Stimulated activated naive CD8-positive, alpha-beta T cell treated with anti-CD3 and anti-CD28 coated beads, Interleukin-15, Interleukin-2, amounts not matched to agents 100 U/mL and 50 U/mL, for 24 hours (primary cell): ENCODE measurements at places on chromosomes 3 and 15.

GRCh38 chr3:47854267-47854666, 51.3 kb downstream of the DHX30 start:
- no peak for DNase-seq

DNA sequence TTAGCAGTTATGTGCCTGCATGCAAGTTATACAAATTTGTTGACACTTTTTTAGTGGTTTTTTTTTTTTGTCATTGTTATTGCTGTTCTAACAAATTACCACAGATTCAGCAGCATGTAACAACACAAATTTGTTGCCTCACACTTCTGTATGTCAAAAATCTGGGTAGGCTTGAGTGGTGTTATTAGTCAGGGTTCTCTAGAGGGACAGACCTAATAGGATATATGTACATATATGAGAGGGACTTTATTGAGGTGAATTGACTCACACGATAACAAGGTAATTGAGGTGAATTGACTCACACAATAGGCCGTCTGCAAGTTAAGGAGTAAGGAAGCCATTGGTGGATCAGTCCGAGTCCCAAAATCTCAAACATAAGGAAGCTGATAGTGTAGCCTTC, 15.0 kb upstream of the PLSCR1 start:
- DNase-seq, result no peak

DNA sequence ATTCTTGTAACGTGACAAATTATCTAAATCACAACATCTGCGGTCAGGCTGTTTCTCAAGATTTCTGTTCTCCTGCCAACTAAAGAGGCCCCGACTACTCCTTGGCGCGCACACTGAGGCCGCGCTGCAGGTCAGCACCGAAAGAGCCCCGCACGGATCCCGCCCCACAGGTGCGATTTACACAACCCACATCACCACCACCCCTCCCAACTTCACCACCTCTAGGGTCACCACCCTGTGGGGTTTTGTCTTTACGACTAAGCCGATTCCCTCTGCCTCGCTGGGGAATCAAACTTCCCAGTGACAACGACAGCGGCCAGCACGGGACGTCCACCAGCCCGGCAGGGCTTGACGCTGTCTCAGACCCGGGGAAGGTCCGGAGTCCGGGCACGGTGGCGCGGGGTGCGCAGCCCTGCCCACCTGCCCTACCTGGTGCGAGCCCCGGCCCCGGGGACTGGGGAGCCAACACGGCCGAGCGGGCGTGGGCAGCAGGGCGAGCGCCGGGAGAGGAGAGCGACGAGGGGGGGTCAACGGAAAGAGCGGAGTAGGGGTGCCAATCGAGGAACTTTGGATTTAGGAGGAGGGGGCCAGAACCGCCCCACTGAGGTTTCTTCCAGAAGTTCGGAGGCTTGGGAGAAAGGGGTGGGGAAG, 764 bp downstream of the UACA start:
- DNase-seq, result peak; percentile 14

GRCh38 chr3:104526901-104527401, 839.8 kb upstream of the ALCAM start:
- DNase-seq, result no peak

- DNase-seq, result no peak
Observed at GRCh38 chr15:68822818-68823217, 2.1 kb upstream of the ANP32A start.

DNA sequence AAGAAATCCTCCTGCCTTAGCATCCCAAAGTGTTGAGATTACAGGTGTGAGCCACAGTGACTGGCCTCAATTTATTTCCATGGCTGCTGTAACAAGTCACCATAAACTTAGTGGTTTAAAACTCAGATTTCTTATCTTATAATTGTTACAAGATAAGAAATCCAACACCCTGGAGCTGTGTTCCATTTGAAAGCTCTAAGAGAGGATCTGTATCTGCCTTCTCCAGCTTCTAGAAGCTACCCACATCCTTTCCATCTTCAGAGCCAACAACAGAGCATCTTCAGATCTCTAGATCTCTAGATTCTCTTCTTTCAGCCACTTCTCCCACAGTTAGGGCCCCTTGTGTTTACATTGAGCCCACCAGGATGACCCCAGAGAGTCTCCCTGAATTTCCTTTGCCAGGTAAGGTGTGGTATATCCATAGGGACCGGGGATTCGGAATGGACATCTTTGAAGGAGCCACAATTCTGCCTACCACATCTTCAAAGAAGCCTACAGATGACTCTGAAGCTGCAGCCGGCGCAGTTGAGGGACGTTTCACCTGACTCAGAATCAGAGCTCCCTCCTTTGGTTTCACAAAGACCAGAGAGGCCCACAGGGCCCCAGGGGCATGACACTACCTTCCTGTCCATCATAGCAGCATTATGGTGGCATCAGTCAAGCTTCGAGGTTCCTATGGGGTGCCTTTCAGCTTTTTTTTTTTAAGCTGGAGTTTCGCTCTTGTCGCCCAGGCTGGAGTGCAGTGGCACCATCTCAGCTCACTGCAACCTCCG, 87.0 kb upstream of the IGF1R start:
- no peak for DNase-seq

- DNase-seq, result no peak
Observed at GRCh38 chr3:51354731-51355615, 30.1 kb upstream of the MANF start.

GRCh38 chr15:82307714-82308081, 41.6 kb downstream of the GOLGA6L10 start:
- DNase-seq, result no peak

- no peak for DNase-seq
Observed at GRCh38 chr3:61522060-61522459, 39.3 kb upstream of the PTPRG start.

DNA sequence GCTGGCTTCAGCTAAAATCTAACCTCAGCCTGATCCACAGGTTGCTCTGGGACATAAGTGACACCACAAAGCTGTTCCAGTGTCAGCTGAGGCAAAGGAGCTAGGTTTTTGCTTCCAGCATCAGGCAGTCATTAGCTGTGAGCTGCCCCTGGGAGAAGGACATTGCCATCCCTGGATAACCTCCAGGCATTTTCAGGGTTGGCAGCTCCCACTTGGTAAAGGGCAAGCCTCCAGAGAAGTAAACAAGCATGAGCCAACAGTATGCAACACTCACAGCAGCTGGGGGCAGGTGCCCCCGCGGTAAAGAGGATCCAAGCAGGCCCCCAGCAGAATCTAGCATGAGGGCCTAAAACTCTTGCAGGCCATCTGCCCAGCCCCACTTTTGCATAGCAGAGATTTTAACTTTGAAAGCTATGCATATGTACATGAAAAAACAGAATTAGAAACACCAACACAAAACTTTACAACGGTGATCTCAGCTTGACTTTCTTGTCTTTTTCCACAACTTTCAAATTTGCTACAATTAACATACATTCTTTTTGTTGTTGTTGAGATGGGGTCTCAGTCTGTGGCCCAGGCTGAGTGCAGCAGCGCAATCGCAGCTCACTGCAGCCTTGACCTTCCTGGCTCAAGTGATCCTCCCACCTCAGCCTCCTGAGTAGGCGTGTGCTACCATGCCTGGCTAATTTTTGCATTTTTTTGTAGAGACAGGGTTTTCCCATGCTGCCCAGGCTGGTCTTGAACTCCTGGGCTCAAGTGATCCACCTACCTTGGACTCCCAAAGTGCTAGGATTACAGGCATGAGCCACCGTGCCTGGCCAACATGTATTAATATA, 83.8 kb upstream of the TPM1 start:
- no peak for DNase-seq

- no peak for DNase-seq
Observed at GRCh38 chr15:89876396-89877082, 17.3 kb downstream of the AP3S2 start.

- DNase-seq, result no peak
Observed at GRCh38 chr3:16059081-16059537, 115.4 kb upstream of the GALNT15 start.

GRCh38 chr3:68919000-68919399, 13.3 kb downstream of the TAFA4 start:
- DNase-seq, result no peak

DNA sequence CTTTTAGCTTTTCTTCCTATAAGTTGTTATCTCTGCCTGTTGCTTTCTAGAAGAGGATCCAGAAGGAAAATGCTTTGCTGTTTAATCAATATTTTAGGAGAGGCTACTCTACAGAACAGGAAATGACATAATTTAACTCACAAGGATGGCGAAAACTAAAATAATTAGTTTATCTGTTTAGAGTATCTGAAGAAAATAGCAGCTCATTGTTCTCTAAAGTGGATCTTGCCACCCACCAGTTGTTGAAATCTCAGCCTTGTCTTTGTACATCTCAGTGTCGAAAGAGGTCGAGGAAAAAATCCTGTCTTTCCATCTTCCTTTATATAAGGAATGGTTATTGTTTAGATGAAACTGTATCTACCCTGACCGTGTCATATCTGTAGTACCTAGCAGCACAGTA, 126.6 kb downstream of the ZNF609 start:
- no peak for DNase-seq

DNA sequence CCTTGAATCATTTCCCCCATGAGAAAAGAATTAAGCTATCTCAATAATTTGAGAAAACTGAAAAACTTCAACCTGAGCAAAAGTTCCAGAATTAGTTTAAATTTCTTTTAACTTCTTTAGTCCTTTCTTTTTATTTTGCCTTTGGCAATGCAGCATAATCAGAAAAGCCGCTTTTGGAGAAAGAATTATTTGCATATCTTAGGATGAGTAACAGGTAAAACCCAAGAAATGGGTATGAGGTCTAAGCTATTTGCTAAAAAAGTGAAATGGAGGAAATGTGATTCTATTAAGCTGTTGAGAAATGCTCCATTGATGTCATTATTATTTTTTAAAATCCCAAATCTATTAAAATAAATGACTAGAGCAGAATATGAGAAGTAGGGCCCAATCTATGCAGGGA, 1238.3 kb upstream of the GBE1 start:
- no peak for DNase-seq

- DNase-seq, result no peak
Observed at GRCh38 chr15:77446840-77447390, 26.2 kb downstream of the HMG20A start.

DNA sequence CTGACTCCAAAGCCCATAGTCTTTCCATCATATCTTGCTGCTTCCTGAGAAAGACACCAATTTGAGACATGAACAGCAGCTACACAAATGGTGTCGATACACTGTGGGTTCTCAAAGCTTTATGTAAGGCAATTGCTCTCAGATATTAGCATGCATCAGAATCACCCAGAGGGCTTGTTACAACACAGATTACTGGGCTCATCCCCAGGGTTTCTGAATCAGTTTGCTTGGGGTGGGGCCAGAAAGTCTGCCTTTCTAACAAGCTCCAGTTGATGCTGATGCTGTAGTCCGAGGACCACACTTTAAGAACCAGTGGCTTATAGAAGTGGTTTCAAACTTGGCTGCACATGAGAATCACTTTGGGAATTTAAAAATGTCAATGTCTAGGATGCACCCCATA, 86.5 kb downstream of the SEMA6D start:
- no peak for DNase-seq

DNA sequence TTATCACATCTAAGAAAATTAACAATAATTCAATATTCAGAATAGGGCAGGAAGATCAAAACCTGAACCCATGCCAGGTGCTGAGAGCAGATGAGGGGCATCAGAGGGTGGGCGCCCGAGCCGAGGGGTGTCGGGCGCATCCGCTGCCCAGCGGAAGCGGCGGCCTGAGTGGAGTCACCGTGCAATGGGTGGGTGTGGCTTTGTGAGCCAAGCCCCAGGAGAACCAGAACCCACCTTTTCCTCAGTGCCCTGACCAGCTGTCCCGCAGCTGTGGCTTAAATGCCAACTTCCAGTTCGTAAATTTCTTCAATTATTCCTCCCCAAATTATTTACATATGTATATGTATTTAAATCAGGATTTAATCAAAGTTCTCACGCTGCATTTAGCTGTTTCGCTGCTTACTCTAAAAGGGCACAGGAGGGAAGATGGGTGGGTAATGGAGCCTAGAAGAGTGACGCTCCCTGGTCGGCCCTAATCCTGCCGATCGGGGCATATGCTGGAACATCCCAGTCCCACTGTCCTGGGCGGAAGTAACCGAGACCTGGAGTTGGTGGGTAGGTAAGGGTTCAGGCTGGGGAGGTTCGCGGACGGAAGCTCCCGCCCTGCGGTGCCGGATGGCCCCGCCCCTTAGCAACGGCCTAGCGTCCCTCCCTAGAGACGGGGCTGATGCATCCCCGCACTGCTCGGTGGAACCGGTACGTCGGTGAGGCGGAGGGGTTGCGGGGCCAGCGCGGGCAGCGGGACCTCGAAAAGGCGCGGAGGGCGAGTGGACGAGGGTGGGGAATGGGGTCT, 1.3 kb downstream of the DNAH1 start:
- DNase-seq, result peak; percentile 71

DNA sequence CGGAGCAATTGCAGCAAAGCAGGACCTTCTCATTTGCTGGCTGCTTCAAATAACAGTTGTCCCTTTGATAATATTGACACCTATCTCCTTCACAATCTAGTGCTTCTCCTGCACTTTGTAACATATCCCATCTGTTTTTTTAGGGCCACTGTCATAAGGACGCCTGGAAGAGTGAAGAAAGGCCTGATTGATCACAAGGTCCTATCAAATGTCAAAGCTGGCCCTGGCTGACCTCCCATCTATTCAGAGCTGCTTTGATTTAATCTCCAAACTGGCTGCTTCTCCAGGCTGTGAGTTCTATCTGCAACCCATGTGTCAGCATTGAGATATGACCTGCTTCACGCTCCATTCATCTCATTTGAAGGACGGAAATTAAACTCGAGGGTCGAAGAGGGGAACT, 601.2 kb upstream of the KCNMB2 start:
- no peak for DNase-seq

DNA sequence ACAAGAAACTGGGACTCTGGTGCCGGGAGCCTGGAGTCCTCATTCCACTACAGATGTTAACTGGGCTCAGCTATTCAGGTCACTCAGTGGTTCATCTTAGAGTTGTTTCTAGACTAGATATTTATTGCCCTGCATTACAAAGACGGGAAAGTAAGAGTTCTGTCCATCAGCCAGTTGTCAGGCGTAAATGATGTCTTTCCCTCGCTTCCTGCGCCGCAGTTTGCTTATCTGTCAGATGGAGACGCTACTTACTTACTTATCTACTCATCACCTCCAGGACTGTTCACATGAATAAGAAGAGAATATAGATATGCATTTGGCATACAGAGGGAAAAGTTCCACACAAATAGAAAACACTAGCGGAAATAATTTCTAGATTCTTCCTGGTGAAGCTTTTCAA, 47.8 kb upstream of the CGNL1 start:
- DNase-seq, result no peak
